ENCODE measurements at places on chromosomes 7 and 10. TPM values are rescaled to one million over a fixed set of nuclear protein-coding genes. Genes with fewer than 3 reads are reported as not detected.

Gene MSMB
- not detected for polyA plus RNA-seq

Gene PDK4
- 1.4 TPM for polyA plus RNA-seq

Gene HTR7
- polyA plus RNA-seq: 3.1 TPM

Gene SEMA3A
- 17.0 TPM for polyA plus RNA-seq

Gene EIF5AL1
- polyA plus RNA-seq: 0.92 TPM

Gene CCZ1B
- polyA plus RNA-seq: 41.5 TPM
